Right renal cortex interstitium (tissue), 3 donors: ENCODE measurements at places on chromosomes 6 and 20.

DNA sequence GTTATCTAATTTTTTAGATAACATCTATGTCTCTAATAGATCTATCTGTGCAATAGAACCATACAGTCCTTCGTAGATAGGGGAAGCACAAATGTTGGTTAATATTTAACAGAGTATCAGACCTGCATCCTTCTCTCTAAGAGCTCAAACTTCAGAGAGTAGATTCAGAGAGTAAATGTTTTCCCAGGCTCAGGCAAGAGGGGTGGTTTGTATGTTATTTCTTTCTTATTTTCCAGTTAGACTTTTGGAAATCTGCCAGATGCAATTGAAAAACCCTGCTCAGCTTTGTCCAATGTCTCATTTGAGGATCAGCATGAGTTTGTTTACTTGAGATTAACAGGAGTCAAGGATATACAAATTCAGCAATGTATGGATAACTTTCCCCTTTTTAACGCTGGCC, 361.9 kb downstream of the BCKDHB start:
- DNase-seq, result no peak

DNA sequence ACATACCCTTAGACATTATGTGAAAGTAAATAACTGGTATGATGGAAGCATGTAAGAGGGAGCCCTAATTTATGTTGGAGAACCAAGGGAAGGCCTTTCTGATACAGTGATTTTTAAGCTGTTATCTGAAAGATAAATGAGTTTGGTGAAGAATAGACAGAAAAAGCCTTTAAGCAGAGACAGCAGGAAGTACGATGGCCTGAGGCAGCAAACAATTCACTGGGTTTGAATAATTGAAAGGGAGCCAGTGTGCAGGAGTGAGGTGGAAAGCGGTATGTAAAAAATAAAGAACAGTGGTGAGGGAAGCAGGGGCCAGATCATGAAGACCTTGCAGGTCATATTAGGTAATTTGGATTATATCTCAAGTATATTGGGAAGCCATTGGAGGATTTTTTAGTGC, 4.1 kb upstream of the RAB23 start:
- DNase-seq, result no peak

DNA sequence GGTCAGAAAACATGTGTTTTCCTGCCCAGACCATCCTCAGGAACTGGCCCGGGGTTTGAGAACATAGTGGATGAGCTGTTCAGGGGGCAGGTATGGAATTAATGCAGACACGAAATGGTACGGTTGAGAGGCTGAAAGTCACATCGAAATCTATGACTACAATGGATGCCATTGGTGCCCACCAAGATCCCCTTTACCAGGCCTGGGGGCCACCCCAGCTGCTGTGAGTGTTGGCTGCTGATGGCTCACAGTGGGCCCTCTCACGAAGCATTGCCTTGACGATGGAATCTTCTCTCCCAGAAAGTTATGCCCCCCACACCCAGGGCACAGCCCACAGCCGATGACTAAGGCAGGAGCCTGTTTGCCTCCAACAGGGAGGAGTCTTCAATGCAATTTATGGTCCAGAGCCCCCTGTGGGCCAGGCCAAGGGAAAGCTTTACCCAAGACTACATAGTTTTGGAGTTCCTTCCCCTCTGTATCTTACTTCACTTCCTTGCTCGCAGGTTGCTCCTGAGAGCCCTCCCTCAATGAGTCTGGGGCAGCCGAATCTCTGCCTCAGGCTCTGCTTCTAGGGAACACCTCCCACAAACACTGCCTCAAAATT, 92.6 kb downstream of the BFSP1 start:
- no peak for DNase-seq

GRCh38 chr6:156848123-156848522, 70.9 kb downstream of the ARID1B start:
- DNase-seq, result no peak

DNA sequence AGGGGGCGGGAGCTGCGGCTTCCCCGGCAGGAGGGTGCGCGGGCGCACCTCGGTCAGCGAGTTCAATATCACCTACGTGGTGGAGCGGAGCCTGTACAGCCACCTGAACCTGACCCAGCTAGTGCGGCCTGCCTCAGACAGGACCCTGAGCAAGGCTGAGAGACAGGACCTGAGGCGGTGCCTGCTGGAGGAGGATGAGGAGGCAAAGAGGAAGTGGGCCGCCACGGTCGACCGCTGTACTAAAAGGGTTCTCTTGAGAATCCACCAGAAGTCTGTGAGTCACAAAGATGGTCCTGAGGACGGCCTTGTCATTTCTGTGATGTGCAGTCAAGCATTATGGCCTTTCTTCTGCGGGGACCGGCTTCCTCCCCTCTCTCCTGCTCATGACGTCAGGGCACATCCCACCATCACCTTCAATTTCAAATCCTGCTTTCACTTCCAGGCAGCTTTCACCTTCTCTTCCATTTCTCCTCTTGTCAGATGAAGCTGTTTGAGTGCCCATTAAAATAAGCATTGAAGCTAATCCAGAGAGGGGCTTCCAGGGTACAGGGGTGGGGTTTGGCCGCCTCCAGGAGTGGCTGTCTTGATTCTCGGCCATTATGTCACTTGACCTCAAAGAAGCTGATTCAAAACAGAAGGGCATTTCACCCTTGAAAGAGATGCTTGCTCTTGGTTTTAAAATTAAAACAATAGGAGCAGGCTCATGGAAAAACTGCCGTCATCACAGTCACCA, 177.6 kb downstream of the SASH1 start:
- DNase-seq, result no peak

GRCh38 chr6:8175046-8175777, 72.9 kb upstream of the EEF1E1 start:
- DNase-seq, result no peak

DNA sequence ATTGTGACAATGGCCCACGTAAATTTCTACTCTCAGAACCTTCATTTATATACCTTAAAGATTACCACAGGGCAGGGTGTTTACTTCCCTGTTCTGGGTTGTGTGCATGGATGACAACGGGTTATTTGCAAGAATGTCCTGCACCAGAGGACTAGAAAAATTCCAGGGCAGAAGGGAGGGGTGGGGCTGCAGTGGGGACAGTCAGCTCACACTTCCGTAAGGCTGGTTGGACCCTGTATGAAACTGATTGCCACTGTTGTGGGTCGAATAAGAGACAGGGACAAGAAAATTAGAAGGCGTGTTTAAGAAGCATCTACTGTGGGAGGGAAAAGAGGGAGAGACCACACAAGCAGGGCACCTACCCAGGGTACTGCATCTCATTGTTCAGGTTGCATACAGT, 96.5 kb downstream of the SNAP25 start:
- no peak for DNase-seq

- no peak for DNase-seq
These were observed 46.7 kb downstream of the LRRN4 start for GRCh38 chr20:6007094-6007528.

DNA sequence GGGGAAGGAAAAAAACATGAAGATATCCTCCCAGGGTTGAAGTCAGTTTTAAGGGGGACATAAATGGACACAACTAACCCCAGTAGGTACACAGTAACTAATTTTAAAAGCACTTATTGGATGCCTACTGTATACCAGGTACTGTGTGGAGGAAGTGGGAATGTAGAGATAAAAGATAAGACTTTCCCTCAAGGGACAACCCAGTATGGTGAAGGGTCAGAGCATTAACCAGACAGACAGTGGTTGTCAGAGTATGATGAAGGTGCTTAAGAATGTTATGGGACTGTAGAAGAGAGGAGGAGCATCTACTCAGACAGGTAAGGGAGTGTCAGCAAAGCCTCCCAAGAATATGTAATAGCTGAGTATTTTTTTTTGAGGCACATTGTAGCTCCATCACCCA, 906 bp downstream of the ABCF1 start:
- no peak for DNase-seq

- no peak for DNase-seq
These were observed 72.2 kb downstream of the SCAF8 start for GRCh38 chr6:154805288-154805911.

DNA sequence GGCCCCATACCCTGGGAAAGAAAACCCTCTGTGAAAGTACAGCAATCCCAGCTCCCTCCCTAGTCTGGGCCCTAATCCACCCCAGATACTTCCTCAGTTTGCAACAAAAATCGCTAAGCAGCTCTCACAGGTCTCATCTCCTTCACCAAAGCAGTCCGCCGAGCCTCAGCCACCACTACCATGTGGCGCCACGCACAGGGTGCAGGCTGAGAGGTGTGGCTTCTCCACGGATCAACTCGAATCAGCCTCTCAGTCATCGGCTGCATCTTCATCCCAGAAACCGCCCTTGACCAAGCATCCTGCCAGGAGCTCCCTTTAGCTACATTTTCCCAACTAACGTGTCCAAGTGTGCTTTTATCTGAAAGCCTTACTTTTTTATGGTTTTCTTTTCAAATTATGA, 50.7 kb downstream of the ANKRD60 start:
- DNase-seq, result no peak

GRCh38 chr6:108741331-108741989, 106.8 kb upstream of the ARMC2 start:
- no peak for DNase-seq

DNA sequence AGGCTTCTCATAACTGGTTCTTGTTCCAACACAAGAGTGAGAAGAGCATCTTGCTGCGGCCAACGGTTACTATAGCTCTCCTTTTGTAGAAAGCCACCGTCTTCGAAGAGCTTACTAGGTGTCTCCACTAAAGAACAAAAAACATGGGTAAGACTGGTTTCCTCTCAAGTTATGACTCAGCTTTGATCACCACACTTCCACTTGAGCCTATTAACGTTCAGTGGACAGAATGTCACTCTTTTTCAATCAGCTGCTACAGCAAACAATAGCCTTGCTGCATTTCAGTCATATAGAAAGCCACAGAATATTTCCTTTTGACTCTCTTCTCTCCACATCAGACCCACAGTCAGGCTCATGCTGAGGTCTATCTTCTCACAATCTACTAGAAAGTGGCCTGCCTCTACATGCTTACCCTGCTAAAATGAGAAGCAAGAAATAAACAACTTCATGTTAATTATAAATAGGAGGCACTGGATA, 243.5 kb upstream of the PREP start:
- no peak for DNase-seq

DNA sequence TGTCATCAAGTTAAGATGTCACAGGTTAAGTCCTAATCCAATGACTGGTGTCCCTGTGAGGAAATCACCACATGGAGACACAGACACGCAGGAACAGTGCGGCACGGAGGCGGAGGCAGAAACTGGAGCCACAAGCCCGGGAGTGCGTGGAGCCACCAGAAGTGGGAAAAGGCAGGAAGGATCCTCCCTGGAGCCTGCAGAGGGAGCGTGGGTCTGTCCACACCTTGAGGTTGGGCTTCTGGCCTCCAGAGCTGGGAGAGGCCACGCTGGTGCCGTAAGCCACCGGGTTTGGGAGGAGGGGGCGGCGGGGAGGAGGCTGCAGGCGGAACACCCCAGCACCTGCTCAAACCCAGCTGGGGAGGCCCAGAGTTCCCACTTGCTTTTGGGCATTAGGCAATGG, 3.8 kb downstream of the CABLES2 start:
- DNase-seq, result no peak

DNA sequence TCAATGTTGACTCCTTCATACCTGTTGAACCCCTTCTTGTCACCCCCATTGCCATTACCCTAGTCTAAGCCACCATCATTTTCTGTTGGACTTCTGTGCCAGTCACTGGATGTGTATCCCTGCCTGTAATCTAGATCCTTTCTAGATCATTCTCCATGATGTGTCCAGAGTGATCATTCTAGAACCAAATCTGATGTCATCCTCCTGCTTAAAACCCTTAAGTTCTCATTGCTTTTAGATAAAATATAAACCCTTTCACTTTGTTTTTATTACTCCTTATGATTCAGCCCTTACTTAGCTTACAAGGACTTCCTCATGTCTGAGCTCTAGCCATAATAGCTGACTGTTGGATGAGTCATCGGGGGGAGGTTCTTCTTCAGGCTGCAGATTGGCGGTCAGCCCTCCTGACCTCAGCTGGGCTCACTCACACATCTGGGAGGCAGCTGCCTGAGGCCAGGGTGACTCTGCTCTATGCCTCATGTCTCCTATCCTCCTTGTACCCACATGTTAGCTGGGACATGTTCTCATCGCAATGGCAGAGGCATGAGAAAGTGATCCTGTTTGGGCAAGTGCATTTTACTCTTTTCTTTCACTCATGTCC, 287.6 kb downstream of the ESR1 start:
- no peak for DNase-seq

DNA sequence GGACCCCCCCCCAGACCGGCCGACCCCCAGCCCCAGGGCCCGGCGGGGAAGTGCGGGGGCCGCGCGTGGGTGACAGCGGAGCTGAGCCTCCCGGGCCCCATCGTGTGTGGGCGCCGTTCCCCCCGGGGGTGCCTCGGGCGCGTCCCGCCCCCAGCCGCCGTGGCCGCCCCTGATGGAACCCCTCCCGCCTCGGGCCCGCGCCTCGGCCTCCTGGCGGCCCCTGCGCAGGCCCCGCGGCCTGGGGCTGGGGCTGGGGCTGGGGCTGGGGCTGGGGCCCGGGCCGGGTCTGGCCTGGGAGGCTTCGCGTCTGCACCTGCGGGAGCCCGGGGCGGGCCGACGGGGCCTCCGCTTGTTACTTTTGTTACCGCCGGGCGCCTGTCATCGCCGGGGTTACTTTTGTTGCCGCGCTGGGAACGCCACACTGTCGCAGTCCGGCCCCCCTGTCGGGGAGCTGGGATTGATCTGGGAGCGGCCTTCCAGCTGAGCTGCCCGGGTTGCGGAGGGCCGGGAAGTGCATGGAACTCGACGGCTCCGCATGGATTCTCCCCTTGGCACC, 598 bp downstream of the OGFR start:
- DNase-seq, result no peak

DNA sequence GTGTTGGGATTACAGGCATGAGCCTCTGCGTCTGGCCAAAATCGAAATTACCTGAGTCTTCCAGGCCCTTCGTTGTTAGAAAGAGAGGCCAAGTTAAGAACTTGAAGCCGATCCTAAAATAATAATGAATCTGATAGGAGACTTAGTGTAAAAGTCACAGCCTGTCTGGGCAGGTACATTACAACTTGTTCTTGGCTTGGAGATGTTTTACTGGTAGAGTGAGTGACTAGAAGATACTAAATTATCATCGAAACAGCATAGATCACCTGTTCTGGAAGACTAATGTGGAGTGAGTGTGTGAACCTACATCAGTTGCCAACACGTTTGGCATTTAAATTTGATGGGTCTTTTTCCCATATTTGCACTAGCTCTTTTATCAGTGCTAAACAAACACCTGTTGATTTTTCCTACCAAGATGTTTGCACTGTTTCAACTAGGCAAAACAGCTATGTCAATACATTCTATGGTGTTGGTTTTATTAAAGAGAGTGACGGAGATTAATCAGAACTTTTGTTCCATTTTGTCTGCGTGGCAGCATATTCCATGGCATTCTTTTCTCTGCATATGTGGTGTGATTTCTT, 4.6 kb upstream of the TMEM217 start:
- no peak for DNase-seq

DNA sequence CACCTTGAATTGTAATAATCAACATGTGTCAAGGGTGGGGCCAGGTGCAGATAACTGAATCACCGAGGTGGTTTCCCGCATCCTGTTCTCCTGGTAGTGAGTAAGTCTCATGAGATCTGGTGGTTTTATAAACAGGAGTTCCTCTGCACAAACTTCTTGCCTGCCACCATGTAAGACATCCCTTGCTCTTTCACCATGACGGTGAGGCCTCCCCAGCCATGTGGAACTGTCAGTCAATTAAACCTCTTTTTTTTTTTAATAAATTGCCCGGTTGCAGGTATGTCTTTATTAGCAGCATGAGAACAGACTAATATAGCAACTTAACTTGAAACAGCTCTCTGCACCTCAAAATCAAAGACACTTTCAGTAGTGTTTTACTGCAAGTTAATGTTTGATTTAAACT, 121.6 kb downstream of the OGFRL1 start:
- no peak for DNase-seq

GRCh38 chr6:159828074-159828473, 28.0 kb downstream of the PNLDC1 start:
- DNase-seq, result no peak
